ENCODE measurements at places on chromosomes 2 and 18. TPM values are rescaled to one million over a fixed set of nuclear protein-coding genes. Genes with fewer than 3 reads are reported as not detected.

CCL20 gene
- 111 TPM for total RNA-seq

CNGA3 gene
- not detected for total RNA-seq

UGT1A10 gene
- total RNA-seq, result not detected

DNAH7 gene
- total RNA-seq, result 0.19 TPM

PPP1R1C gene
- total RNA-seq, result 1.8 TPM

NEB gene
- 23.1 TPM for total RNA-seq

SMYD1 gene
- total RNA-seq, result not detected
